ENCODE measurements at places on chromosomes 5 and 9.

DNA sequence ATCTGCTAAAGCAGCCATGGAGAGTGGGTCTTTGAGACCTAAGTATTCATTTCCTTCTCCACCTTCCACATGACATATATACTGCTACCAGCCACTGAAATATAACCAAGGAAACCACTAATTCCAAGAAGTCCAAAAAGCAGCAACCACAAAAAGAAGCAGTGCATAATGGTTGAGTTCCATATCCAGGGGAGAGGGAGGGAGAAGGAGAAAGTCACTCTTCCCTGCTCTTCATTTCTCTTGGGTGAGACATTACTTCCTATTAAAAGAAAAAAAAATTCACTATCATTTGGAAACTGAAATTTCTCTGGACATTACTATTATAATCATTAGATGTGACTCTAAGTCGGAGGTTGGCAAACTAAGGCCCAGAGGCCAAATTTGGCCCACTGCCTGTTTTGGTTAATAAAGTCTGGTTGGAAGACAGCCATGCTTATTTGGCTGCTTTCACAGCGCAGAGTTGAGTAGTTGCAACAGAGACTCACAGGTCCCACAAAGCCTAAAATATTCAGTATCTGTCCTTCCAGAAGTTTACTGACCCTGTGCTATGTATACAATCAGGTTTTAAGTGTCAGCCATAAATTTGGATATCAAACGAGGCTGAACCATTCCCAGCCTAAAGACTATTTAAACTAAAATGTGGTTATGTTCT is 168.6 kb downstream of the MPDZ start:
- DNase-seq: no peak

DNA sequence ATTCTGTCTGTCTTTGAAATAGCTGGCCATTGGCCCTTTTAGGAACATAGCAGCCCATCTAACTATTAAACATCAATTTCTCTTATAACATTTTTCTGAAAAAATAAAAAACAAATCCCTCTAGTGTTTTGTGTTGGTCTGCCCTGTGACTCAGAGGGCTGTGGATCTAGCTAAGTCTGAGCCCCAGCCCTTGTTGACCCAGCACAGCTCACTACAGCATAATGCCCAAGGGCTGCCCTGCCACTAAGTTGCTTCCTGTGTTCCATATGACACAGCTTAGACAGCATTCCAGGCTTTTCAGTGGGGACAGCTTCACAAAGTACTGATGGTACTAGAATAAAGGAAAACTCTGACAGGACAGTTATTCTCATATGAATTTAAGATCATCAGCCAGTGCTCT is 136.0 kb downstream of the SCAMP1 start:
- DNase-seq: no peak

- no peak for DNase-seq
Measured at GRCh38 chr5:178328826-178329730, 96.5 kb upstream of the PHYKPL start.

DNA sequence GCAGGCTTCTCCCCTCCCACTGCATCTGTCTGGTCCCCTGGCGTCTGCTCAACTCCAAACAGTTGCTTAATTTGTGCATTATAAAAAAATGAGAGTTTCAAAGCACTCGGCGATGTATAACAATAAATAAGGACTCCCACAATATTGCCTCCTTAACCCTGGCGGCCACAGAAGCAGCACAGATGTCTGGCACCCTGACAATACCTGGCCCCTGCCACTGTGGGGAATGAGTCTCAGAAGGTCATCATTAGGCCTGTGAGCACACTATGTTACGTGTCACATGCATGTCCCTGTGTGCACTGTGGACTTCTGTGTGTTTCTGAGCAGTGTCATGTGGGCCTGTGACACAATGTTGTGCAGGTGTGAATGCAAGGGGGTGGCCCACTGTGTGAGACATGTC is 236.5 kb downstream of the PBX3 start:
- DNase-seq: no peak

DNA sequence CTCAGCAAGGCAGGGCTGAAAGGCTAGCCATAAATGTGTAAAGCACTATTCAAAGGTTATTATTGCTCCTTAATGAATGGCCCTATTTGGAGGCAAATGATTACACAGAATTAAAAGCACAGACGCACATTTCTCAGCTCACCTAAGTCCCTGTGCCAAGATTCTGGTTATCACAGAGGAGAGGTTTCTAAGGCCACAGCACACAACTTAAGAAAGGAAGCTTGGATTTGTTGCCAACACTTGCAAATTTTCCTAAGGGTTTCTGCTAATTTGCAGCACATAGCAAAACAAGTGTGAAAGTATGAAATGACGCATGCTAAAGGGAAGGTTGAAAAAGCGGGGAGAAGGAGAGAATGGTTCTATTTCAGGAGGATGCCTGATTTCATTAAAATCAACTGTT is 834.1 kb upstream of the C9orf72 start:
- DNase-seq: no peak

DNA sequence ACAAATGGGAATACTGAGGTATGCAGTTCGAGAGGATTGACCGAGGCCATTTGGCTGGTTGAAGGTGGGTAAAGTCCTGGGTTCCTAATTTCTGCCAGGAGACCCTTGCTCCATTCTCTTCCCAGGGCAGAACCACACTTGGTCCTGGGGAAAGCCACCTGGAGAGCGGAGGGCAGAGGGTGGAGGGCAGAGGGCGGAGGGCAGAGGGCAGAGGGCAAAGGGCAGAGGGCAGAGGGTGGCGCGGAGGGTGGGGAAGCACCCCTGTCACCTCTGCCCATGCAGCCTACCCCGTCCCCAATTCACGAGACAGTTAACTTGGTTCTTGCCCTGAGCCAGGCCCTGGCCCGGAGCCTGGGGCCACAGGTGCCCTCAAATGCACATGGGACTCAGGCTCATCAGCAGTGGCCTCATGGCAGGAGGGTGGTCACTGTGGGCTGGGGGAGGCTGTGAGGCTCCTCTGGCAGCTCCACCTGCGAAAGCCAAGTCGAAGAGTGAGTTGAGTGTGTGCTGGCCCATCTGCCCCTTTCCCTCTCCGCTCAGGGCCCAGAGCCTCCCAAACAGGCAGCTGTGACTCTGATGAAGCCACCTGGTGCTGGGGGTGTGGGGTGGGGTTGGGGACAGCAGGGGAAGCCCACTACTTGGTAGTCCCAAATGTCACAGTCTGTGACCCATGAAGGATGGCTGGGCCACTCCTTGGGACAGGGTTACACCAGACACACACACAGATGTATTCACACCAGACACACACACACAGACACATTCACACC is 28.0 kb upstream of the FCN1 start:
- no peak for DNase-seq

DNA sequence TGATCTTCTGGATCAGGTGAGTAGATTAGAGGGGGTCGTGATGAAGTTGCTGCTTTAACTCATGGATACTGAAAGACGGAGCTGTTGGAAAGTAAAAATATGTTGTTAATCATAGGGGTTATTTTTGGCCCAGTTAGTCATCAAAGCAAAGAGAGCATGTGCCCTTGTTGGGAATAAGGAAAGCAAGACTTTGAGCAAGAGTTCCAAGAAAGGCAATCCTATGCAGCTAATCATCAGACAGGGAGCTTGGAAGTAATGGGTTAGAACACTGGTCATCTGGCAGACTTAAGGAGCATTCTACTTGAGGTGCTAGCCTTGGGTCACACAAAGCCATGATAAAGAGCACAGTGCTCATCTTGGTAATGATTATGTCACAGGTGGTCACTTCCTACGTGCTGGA is 18.3 kb downstream of the ASPN start:
- no peak for DNase-seq

DNA sequence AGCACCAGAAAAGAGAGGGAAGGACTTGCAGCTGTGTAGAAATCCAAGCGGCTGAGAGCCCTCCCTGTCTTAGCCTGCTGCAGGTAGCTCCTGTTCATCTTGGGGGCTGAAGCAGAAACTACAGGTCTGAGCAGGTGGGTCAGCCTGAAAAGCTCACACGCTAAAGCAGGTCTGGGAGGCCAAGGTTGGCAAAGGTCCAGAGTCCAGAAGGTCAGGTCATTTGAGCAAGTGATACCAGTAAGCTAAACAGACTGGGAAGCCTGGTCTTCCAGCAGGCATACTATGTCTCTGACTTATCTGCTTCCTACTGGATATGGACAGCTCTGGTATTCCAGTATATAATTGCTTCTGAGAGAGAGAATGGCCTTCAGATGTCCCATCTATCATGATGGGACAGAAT is 26.2 kb downstream of the PTCD2 start:
- no peak for DNase-seq

GRCh38 chr9:106704056-106704615 is 158.8 kb upstream of the ZNF462 start:
- DNase-seq: no peak

DNA sequence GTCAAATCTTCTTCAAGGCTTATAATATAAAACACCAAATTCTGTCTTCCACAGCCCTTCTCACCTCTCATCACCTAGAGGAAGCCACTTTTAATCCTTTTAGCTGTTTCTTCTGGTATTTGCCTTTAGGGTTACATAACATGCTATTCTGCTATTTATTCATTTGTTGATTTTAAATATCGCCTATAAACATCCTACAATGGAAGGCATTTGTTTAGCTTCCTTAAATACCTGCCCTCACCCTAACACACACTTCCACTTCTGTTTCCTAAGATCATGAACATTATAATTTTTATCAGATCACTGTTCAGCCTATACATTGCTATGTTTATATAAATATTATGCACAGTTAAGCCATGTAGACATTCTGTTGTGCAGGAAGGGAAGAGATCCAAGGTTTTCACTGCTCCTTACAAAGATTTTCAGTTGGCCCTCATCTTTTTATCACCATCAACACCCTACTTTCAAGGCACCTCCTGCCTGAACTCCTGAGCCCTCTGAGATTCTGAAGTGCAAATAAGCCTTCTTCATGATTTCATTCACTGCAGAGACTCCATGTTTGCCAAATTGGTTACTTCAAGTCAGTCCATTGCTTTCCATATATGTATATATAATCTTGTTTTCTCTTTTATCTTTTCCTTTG is 356.9 kb upstream of the ACTBL2 start:
- no peak for DNase-seq

- no peak for DNase-seq
Measured at GRCh38 chr9:11128156-11128555, 515.4 kb upstream of the PTPRD start.

- no peak for DNase-seq
Measured at GRCh38 chr5:156529892-156530291, 202.9 kb downstream of the SGCD start.

GRCh38 chr5:64637144-64637543 is 53.2 kb upstream of the SHISAL2B start:
- no peak for DNase-seq

DNA sequence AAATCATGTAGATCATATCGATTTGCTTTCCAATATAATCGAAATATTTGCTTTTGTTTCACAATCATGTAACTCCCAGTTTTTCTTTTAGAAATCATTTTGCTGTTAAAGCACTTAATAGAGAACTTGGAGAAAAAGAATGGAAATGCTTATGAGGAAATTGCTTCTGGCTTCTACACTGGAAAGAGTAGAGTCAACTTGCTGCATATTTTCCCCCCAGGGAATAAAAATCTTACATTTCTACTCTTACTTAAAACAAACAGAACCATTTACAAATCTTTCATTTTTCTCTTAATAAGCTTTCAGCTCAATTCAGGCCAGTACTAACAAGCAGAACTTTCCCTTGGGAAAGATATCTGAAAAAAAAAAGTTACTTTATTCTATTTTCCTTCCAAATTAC is 312.0 kb downstream of the CHSY3 start:
- DNase-seq: no peak

GRCh38 chr9:133845440-133845839 is 107.3 kb upstream of the SARDH start:
- no peak for DNase-seq

GRCh38 chr9:94979904-94980507 is 253.5 kb downstream of the AOPEP start:
- DNase-seq: no peak

DNA sequence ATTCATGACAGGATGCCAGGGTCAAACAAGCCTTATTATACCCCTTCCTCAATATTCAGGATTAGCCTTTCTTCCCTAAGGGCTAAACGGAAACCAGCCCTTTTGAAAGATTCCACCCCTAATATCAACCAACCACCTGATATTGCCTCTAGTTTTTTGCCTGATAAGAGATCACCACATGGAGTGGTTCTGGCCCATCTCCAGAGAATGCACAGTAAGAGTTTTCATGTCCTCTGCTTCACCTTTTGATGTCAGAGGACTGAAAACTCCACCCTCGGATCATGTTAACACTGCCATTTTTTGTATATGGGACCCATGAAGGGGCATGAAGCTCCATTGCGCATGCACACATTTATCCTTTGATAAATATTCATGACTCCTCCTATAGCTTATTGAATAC is 5.8 kb upstream of the LNPEP start:
- no peak for DNase-seq

DNA sequence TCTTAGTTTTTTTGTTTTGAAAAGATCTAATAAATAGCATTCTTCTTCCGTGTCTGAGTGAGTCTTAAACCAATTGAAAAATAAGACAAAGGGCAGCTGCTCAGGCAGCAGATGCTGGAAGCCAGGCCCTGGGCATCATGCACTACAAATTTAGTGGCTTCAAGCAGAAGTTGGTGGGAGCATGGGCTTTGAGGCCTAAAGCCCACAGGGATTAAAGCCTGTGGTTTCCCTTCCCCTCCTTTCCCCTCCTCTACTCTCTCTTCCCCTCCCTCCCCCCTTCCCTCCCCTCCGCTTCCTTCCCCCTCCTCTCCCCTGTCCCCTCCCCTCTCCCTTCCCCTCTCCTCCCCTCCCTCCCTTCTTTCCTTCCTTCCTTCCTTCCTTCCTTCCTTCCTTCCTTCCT is 20.1 kb upstream of the KIF4B start:
- no peak for DNase-seq

GRCh38 chr5:88715503-88715902 is 167.5 kb downstream of the MEF2C start:
- DNase-seq: no peak

DNA sequence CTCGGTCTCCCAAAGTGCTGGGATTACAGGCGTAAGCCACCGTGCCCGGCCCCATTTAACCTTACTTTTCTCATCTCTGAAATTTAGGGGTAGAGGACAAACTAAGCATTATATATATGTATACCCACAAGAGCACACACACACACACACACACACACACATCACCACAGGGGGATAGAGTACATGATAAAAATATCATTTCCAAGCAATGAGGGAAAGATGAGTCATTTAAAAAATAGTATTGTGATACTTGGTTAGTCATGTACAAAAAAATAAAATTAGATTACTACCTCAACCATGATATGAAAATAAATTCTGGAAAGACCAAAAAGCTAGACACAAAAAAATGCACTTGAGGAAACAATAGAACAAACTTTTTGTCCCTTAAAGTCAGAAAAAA is 67.2 kb downstream of the CDH18 start:
- DNase-seq: no peak

DNA sequence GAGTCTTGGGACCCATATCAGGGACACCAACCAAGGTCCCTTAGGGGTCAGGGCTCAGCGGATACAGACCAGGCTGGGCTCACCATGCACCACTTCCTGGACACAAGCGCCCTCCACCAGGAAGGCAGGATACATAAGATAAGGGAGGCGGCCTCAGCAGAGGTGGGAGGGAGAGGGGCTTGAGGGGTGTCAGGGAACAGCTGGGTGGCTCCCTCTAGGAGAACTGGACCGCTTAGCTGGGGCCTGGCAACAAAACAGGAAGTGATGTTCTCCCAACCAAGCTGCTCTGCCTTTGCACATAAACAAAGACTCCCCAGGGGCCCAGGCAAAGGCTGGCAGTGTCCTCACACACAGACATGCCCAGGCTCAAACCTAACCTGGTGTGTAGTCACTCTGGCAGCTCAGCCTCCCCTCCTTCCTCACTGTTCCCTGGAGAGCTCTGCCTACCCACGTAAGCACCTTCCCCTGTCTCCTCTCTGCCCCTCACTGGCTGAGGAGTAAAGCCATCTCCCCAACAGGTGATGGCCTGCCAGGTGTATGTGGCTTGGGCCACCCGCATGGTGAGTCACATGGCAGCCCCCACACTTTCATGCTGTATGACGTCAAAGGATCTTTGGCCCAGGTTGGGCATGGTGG is 5.8 kb upstream of the BICD2 start:
- DNase-seq: no peak

Data from stimulated activated CD8-positive, alpha-beta memory T cell treated with anti-CD3 and anti-CD28 coated beads, Interleukin-15, amount 100 ng/mL, for 4 hours (primary cell).